OCI-M1 (cell line): ENCODE measurements at places on chromosomes 12 and 14.

DNA sequence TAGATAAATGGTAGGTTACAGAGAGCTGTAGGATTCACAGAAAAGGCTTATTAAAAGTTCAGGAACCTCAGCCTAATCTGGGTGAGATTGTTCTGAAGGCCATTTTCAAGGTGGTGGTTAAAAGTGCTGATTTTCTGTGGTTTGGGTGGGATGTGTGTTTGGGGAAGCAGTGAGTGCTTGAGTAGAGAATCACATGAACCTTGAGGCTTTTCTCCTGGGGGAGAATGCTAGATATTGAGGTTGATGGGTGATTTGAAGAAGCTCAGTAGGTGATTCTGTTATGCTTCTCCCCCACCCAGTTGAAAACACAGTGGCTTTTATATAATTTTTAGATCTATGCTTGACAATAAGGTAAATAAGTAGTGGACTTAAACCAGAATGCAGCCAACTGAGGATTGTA, 420.9 kb downstream of the PCNX1 start:
- peak; percentile 4 for DNase-seq

DNA sequence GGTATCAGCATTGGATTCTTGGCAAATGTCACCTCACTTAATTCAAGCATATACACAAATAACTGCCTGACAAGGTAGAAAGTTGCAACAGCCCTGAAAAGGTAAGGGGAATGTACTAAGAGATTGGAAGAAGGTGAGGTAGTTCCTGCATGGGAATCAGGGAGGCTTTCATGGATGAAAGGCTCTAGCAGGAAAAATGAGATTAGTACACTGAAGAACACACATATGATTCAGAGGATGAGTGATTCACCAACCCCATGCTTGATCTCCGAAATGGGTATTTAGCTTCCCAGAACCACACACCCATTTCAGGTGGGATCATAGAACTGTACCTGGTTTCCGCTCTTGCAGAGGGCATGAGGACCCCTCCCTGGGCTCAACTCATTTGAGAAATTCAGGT, 65.8 kb downstream of the PAH start:
- DNase-seq: no peak

DNA sequence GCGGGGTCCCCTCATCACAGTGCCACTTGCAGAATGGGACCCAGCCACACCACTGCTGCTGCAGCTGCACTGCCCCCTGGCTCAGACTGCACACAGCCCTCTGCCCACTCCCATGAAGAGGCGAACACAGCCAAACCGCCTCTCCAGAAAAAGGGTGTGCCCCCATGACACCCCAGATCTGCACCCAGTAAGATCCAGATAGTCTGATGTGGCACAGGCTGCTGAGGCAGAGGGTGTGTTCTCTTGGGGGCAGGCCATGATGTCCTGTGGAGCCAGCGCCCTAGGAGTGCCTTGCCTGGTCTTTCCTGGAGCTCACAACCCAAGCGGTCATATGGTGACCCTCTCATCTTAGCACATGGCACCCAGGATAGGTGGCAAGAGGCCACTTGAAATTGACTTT, 44.4 kb downstream of the SLC8B1 start:
- no peak for DNase-seq

DNA sequence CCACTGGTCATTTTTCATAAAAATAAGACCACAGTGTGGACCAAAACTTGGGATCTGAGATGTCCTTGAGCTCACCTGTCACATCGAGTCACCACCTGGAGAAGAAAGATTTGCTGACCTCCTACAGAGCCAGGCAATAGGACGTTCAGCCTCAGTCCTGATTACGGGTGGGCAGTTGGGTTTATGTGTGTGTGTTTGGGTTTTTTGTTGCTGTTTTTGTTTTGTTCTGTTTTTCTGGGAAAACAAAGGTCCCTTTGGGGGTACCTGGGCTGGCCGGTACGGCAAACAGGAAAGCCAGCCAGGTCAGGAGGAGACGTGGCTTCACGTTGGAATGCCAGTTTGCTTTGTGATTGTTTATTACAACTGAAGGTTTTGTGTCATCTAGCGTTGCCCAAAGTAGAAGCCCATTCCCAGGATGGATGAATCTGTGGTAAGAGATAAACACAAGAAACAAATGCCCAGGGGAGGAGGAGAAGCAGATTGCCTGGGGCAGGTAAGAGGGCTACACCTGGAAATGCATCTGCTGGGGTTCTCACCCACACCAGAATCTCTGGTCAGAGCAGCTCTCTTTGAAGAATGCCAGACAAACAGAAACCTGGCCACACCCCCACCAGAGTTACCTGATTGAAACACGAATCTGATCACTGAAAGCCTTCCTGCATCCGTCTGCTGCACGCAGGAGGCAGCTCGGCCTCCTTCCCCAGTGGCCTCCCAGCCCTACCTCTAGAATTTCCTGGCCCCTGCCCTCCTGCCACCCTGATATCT, 100.1 kb upstream of the DIO3 start:
- no peak for DNase-seq

- DNase-seq: no peak
Measured at GRCh38 chr12:69588527-69588926, 3.3 kb downstream of the CCT2 start.

DNA sequence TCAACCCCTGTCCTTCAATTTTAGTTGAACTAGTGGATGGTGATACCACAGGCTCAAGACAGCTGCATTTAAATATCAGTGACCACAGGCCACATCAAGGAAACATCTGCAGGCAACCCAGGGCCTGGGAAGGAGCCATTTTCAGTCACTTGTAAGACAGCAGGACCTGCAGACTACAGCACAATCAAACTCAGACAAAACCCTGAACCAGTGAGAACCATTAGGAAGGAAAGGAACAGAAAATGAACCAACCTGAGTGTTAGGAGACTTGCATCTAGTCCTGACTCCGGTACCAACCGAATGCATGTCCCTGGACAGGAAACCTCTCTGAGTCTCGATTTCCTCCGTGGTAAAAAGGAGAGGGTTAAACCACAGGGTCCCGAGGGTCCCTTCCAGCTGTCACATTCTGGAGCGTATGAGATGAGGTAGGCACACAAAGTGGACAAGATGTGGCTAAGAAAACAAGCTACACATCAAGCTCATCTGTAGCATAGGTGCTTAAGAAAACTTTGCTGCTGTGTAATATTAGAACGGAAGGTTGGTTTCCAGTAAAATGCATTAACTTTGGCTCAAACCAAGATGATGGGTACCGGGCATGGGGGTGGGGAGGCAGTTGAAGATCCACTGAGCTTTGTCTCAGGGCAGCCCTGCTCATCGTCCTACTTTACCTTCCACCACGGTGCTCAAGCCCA, 1.6 kb upstream of the CDKN1B start:
- DNase-seq: peak; percentile 78
